ENCODE measurements at places on chromosomes 12 and 14.

DNA sequence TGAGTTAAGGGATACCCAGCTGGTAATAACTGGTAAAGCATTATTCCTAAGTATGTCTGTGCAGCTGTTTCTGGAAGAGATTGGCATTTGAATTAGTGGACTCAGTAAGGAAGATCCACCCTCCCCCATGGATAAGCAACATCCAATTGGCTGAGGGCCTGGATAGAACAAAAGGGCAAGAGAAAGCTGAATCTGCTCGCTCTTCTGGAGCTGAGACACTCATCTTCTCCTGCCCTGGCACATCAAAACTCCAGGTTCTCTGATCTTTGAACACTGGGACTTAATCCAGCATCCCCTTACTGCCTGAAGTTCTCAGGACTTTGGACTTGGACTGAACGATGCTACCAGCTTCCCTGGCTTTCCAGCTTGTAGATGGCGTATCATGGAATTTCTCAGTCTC is 63.1 kb upstream of the CNOT2 start:
- DNase-seq, result no peak

DNA sequence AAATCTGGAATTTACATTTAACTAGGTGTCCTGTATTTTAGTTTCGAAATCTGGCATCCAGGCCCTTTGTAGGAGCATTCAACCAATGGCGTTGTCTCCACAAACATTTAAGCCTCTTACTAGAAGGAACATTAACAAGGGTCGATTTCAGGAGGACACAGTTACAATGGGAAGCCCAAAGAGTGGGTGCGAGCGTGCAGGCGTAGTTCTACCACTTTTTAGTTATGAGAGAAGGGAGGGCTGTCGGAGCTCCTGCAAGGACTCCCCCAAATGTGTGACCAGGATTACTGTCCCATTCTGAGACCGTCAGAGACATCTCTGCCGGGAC is 365 bp upstream of the ABHD4 start:
- DNase-seq, result no peak

DNA sequence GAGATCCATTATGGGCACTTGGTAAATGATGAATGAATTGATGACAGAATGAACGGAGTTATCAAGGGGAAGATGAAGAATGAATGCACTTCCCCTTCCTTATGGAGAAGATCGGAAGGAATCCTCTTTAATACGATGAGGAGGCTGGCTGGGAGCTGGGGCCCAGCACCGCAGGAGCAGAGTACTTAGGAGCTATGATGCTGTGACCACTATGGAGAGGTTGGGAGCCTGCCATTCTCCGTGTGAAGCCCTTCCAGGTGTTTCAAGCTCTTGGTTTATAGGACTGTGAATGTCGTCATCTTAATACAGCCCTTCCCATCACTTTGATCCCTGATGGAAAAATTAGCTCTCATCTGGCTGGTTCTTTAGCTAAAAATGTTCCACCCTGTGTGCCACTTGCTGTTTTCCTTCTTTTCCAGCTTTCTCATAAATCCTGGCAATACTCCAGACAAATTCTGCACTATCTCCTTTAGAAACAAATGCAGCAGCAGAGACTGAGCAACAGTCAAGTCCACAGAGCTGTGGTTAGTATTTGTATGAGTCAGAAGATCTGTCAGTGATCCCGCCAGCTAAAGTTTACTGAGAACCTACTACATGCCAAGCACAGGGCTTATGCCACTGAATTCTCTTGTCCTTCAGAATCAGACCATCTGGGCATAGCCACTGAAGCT is 263.1 kb upstream of the CRY1 start:
- DNase-seq, result no peak

GRCh38 chr14:46840944-46841720 is 189.6 kb upstream of the RPL10L start:
- DNase-seq, result no peak

DNA sequence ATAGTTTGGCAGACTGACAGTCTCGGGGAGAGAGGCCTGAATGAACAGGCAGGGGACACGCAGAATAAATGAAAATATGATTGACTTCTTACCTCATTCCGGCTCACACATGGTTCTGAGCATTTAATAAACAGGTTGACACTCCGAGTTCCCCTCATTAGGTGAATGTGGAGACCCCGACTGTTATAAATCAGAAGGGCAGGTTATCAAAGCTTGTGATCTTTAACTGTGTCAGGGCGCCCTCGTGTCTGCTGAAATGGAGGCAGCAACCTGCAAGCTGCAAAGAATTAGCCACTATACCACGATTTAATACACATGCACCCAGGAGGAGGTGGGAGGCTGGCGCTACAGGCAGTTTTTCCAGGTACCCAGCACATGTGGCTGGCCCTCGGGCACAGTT is 627.5 kb downstream of the MED13L start:
- DNase-seq, result no peak

DNA sequence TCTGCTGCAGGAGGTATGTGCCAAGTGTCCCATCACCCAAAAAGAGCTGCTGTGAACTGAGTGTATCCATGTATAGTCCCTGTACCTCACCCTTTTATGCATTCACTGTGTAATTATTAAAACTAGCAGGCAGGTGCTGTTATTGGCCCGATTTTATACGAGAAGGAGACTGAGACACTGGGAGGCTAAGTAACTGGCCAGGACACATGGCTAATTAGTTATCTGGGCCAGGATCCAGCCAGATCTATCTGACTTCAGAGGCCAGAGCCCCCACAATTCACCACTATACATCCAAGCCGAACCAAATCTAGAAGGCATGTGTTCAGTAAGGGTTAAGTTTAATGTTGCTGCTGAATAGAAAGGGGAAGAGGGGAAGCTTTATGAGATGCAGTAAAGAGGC is 73.4 kb downstream of the FRMD6 start:
- DNase-seq, result no peak

GRCh38 chr14:60488175-60488574 is 2.3 kb upstream of the C14orf39 start:
- no peak for DNase-seq

DNA sequence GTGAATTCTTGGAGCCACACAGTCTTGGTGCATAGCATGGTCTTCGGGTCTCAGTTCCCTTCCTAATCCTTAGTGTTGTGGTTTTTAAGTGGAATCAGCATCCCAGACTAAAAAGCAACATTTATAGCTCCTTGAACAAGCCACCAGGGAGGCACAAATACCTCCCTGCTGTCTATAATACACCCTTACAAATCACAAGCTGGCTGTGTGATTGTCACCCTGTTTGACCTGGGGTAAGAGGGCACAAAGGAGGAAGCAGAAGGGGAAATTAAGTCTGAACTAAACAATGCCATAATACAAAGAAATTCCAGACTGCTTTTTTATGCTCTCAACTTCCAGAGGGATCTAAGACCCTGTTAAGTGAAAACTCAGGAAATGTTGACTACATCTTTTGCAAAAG is 7.7 kb upstream of the MMP19 start:
- DNase-seq, result no peak

Data from stimulated activated CD4-positive, alpha-beta T cell treated with anti-CD3 and anti-CD28 coated beads, Interleukin-1b, Interleukin-23, amount 100 ng/mL, for 1 hour (primary cell).